ENCODE measurements at places on chromosomes 1 and 21. TPM values are rescaled to one million over a fixed set of nuclear protein-coding genes. Genes with fewer than 3 reads are reported as not detected.

- H3K36me3 ChIP-seq = peaks cover 2% of the 10 kb centered on the region
- no peaks in the 10 kb centered on the region for H3K27me3 ChIP-seq
Observed at GRCh38 chr1:58816747-58817221, 32.9 kb upstream of the JUN start.

GRCh38 chr1:203089651-203090045, 3.8 kb upstream of the MYOG start:
- H3K4me1 ChIP-seq = no peaks in the 10 kb centered on the region
- H3K27me3 ChIP-seq = peaks cover 33% of the 10 kb centered on the region
- H3K36me3 ChIP-seq = no peaks in the 10 kb centered on the region
- no peak for DNase-seq
- no peak overlapping the region for H3K27ac ChIP-seq
- no peak overlapping the region for H3K4me3 ChIP-seq

DNA sequence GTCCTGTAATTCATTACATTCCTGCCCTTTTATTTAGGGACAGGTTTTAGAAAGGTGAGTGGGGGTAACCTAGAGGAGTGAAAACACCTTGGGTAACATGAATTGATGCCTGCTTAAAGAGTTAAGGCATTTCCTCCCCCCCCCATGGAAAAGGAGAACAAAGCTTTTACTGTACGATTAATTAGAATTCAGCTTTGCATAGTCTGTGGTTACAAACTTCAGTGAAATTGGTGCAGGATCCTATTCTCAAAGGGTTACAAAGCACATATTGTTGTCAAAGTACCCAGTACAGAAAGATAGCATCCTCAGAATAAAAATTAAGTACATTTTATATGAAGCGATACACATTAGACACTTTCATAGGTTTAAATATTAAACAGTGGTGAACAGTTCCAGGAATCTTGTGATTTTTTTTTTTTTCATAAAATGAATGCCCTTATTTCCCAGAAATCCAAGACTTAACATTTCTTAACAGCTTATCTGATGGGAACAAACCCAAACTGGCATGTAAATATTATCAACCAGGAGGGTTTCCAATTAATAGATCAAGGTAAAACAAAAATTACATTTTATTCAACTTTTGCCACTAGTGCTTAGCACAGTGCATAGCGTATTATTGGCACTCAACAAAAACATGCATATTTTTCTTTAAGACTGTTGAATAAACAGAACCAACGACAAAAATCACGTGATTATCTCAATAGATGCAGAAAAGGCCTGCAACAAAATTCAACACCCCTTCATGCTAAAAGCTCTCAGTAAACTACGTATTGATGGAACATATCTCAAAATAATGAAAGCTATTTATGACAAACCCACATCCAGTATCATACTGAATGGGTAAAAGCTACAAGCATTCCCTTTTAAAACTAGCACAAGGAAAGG, 172.7 kb downstream of the PDE4B start:
- no peaks in the 10 kb centered on the region for H3K4me1 ChIP-seq

GRCh38 chr1:54695221-54695620, 20.4 kb upstream of the TTC4 start:
- no peaks in the 10 kb centered on the region for H3K4me1 ChIP-seq
- no peak overlapping the region for H3K4me3 ChIP-seq
- no peak overlapping the region for H3K27ac ChIP-seq
- peaks cover 14% of the 10 kb centered on the region for H3K27me3 ChIP-seq
- no peak for DNase-seq
- H3K36me3 ChIP-seq = no peaks in the 10 kb centered on the region

The ATP6V0B gene
- total RNA-seq = 75.5 TPM

DNA sequence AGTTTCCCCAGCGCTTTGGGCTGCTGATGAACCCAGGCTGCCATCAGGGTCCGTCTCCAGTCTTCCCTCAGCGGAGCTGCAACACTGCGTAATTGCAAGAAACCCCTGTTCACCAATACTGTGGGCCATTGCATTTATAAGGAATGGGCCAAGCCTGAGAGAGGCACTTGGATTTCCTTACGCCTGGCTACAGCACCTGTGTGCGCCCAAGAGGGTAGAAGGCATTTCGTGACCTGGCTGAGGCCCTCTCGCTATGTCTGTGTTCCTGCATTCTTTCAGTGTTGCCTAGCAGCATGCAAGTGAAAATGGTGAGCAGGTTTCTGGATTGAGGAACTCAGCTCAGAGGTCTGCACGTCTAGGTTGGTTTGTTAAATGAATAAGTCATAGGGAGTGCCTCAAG, 12.0 kb upstream of the OR2W3 start:
- no peaks in the 10 kb centered on the region for H3K27me3 ChIP-seq
- H3K4me1 ChIP-seq = no peaks in the 10 kb centered on the region
- no peak overlapping the region for H3K4me3 ChIP-seq
- H3K36me3 ChIP-seq = no peaks in the 10 kb centered on the region

DNA sequence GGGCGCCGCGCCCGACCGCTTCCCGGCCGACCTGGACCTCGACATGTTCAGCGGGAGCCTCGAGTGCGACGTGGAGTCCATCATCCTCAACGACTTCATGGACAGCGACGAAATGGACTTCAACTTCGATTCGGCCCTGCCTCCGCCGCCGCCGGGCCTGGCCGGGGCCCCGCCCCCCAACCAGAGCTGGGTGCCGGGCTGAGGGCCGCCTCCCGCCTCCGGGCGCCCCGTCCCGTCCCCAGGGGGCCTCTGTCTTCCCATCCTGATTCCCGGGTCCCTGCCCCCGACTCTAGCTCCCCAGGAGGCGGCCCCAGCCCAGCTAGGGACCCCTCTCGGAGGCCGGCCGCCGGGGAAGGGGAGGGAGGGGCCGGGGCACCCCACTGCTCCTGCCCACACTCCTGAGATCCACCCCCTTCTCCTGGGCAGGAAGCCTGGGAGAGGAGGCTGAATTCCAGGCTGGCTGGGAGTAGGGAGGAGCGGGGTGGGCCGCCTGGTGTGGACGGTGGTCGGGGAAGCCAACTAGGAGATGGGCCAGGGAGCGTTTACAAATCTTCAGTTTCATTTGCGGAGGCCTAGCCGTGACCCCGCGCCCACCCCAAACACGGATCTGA, 21.4 kb downstream of the FOXO6 start:
- peaks cover 24% of the 10 kb centered on the region for H3K4me1 ChIP-seq
- H3K36me3 ChIP-seq = no peaks in the 10 kb centered on the region
- H3K27ac ChIP-seq = no peak overlapping the region
- peak overlapping the region; percentile 42 for H3K4me3 ChIP-seq
- H3K27me3 ChIP-seq = peaks cover 47% of the 10 kb centered on the region
- DNase-seq = no peak

The CASQ1 gene
- total RNA-seq = not detected

All from activated B cell treated with CpG ODN at 0.5 μM for 24 hours (primary cell).